OCI-M1 (cell line): ENCODE measurements at places on chromosomes 7 and 10.

- DNase-seq: peak; percentile 80
Observed at GRCh38 chr7:118311121-118311836, 86.8 kb downstream of the ANKRD7 start.

DNA sequence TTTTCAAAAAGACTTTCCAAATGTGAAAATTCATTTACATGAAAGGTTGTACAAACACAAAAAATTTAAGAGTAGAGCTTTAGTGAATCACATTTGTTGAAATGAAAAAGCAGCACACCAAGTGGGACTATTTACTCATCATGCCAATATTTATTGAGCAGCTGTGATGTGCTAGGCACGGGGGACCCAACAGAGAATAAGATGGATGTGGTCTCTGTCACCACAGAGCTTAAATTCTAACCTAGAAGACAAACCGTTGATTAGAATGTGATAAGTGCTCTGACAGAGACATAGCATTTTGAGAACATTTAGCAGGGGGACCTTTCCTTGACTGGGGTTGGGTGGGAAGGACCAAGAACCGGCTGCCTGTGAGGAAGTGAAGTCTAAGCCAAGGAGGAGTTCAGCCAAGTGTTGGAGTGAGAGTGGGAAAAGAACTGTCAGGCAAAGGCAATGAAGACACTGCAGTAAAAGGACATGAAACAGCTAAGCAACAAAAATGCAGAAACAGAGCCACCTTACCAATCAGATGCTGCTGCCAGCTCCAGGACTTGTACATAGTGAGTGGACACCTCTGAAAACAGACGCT lies 19.1 kb downstream of the ADAM12 start:
- DNase-seq: no peak

- DNase-seq: no peak
Observed at GRCh38 chr10:29150010-29150409, 138.9 kb upstream of the LYZL1 start.

GRCh38 chr10:29210266-29210868 lies 78.5 kb upstream of the LYZL1 start:
- no peak for DNase-seq

DNA sequence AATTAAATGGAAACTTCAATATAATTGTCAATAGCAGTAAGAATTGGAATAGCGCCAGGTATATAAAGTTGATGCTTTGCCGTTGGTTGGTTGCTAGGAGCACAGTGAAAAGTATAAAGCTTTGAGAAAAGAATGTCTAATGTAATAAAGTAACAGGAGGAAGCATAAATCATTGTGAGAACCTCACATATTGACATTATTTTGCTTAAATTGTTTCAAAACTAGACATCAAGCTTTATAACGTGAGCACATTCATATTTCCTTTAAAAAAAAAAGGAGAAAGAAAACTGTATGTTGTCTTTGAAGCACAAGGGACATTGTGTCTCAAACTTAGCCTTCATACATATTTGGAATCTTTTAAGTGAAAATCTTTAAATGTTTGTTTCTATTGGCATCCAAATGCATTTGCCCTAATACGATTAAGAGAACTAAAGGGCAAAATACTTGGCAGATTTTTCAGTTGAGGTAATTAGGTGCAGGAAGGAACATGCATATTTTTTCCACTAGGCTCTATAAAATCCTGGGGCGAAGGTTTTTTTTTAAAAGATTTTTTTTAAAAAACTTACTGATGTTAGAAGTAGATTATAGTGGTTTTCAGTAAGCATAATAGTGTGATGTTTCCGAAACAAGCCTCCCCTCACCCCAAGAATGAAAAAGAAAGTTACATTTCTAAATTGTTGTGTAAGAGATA lies 92.4 kb downstream of the ARID5B start:
- DNase-seq: no peak

DNA sequence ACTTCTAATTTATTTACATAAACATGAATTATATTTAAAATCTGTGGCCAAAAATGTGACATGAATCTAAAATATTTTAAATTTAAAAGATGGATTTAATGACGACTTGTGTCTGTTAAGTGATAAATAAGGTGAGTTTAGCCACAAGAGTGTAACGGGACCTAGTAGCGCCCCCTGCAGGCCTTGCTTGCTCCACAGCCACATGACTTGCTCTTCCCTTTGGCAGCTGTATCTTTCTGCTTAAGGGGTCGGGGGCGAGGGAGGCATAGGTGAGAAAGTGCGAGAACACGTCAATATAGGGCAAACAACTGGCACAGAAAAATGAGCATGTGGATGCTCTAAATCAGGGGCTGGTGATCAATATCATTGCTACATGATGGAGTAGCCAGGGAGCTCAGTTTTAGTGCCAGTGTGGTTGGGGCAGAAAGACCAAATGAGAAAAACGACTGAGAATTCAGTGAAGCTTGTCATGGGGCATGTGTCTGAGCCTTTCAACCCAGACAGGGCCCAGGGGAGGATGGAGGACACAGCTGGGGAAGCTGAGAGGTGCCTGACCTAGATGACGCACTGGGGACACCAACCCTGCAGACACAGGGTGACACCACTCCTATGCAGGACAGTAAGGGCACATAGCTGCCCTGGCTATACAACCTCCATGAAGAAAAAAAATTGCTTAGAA lies 49.8 kb downstream of the PAXIP1 start:
- peak; percentile 50 for DNase-seq
